ENCODE measurements at places on chromosomes 4 and X.

GRCh38 chr4:110480746-110481271, 4.9 kb downstream of the ENPEP start:
- no peak for DNase-seq

DNA sequence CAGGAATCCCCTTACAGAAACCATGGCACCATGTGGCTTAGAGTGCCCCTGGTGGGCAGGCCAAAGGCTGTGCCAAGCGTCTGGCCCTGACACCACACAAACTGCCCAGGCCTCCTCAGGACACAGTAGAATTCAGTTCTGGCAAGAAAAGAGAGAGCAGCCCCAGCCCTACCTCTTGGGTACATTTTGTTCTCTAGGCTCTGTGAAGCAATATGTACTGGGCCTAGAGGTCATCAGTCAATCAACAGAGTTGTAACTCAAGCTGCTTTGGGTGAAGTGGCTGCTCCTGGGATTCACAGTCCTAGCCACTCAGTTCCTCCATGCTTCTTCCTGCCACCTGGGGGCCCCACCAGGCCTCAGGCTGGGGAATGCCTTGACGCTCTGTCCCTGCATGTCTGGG, 158.1 kb upstream of the MAMLD1 start:
- DNase-seq = no peak

DNA sequence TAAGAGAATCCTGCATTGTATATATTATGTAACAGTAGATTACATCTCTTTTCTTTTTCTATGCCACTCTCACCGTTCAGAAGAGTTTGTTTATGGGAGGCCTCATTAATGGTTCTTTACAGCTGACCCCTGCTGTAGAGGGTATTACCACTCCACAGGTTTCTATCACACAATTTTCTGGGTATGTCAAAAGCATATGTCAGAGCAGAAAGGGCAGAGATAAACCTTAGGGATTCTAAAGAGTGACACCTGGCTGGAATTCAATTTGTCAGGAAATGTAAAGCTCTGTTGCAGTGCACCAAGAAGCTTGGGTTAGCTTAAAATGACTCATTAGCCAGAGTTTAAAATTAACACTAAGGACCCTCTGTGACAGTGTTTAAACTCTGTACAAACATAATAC, 658.7 kb downstream of the PCDH18 start:
- DNase-seq = no peak

DNA sequence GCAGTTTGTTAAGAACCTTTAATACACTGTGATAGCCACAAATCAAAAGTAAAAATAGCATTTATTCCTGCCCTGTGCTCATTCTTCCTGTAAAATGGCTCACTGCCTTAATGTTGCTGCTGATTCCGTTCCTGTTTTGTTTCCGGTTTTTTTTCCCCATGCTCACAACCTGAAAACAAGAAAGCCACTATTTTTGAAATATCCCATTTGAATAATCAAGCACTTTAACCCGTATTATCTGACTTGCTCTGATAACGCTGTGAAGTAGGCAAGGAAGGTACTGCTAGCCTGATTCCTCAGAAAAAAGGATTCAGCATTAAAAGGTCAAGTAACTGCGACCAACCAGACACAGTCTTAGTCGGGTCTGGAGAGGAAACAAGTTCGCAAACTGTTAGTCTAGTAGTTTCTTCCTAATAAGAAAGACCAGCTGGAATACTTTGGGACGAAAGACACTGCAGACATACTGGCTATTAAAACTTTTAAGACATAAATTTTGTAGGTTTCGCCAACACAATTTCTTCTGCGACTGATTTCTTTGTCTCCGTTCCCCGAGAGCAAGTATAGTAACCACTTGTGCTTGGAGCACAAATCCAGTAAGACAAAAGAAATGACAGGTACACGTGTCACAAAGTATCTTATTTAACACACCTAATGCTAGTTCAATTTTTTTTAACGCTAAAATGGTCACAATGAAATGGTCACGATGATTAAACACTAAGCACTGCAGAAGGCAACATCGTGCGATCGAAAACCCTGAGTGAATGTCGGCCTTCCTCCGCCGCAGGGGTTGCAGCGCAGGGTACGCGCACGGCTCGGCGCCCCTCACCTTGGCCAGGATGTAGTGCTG, 802 bp downstream of the COX18 start:
- no peak for DNase-seq

- DNase-seq = no peak
Observed at GRCh38 chrX:10989386-10989785, 121.7 kb upstream of the HCCS start.

DNA sequence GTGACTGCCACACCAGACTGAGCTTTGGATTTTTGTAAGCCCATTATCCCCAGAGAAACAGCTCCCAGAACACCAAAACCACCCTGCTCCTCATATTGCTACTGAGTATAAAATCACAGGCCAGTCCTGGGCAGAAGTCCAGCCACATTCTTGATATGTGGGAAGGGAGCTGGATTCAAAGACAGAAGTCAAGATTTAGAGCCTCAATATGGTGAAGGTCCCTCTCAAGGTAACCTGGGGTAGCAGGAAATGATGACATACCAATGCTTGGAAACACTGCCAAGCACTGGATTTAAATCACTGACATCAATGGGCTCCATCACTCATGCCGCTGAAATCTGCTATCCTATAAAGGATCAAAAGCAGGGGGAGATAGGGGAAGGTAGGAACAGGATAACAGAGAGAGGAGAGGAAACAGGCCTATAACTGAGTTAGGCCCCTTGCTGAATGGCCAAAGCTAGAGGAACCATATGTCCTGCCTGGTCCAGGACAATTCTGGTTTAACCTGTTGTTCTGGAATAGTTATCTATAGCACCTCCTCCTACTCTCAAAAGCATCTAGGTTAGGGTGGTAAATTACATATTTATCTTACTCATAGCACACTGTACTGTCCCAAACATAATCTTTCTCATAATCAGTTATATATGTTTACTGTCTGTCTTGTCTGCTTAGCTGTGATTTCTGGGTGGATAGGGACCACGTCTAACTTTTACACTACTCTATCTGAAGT, 83.7 kb upstream of the NHS start:
- DNase-seq = peak; percentile 8

GRCh38 chrX:46179748-46180147, 365.5 kb downstream of the ZNF674 start:
- no peak for DNase-seq

- DNase-seq = no peak
Observed at GRCh38 chrX:130566028-130566683, 164.4 kb downstream of the RBMX2 start.

DNA sequence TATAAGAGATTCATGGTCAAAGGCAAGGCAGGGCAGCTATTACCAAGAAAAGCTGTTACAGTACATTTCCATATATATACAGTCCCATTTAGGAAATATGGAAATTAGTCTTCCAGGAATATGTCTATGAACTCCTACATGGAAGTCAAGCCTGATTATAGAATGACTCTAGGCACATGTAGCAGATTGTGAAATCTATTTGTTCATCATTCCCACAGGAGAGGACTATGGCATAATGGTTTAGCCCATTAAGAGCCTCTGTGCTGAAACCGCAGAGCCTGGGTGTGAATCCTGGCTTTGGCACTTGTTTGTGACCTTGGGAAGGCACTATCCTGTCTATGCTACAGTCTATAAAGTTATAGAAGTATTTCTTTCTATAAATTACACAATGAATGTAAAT, 764.8 kb downstream of the RAPGEF2 start:
- no peak for DNase-seq

DNA sequence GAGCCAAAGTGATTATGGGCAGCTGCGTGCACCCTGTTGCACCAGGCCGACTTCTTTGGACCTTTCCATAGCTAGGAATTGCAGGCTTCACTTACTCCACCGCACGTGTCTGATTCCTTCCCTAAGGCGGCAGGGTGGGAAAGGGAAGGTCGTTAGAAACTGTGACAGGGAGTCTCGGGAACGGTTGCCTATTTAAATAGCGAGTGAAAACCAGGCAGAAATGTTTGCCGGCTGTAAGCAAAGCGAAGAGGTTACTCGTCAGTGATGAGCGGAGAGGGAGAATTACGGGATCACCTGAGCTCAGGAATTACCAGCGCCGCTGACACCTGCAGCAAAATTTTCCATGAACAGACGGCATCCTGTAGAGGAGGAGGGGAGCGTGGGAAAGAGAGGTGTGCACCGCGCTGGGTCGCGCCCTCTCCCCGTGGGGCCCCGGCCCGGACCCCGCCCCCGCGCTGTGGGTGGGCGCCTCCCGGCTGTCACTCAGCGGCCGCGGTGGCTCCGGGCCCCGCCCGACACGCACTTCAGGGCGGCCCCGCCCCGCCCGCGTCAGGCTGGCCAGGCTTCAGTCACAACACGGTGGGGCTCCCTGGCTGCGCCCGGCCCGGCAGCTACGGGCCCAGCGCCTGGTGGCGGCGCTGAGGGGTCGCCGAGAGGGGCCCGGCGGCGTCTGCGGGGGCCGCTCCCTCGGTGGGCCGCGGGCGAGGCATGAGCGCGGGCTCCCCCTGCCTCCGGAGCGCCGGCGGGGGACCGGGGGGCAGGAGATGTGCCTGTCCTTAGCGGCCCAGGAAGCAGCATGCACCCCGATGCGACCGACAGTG, at the start of gene SNX25:
Gene SNX25, plus strand, starts transcription at position 568 of the 821 bp plus-strand sequence. Its CDS starts 229 bp downstream, at position 797.
- peak; percentile 89 for DNase-seq

DNA sequence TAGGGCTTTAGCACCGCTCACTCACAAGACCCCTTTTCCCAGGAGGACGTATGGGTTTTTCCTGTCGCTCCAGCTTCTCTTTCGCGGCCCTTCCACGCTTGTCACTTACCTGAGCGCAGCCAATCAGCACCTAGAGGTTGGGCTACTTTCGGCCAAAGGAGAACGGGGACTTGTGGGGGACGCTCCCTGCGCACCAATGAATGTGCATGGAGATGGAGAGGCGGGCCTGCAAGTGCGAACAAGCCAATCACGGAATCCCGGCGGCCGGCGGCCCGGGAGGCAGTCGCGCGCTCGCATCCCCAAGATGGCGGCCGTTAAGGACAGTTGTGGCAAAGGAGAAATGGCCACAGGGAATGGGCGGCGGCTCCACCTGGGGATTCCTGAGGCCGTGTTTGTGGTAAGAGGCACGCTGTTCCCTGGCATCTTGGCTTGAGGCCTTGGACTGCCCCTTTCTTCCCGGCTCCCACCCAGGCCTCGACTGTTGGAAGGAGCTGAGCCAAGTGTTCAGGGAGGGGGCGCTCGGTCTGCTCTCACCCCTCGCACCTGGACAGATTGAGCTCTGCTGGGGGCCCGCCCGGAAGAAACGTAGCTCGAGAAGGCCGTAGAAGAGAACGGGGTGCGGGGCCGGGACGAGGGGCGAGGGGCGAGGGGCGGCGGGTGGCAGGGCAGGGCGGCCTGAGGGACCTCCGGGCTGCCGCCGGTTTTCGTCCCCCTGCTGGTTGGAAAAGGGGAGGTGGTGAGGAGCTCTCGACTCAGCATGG, at the start of gene VBP1:
Gene VBP1, plus strand, starts transcription at position 282 of the 761 bp plus-strand sequence. Its CDS starts 23 bp downstream, at position 305.
- peak; percentile 92 for DNase-seq

GRCh38 chr4:39756159-39756558, 58.2 kb downstream of the UBE2K start:
- DNase-seq = no peak

- no peak for DNase-seq
Observed at GRCh38 chr4:183609151-183609550, 49.8 kb downstream of the RWDD4 start.

DNA sequence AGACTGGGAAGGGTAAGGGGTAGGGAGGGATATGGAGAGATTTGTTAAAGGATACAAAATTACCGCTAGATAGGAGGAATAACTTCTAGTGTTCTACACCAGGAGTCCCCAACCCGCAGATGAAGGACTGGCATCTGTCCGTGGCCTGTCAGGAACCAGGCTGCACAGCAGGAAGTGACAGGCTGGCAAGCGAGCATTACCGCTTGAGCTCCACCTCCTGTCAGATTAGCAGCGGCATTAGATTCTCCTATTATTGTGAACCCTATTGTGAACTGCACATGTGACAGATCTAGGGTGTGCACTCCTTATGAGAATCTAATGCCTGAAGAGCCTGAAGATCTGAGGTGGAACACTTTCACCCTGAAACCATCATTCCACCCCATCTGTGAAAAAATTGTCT, 27.9 kb upstream of the BBS7 start:
- no peak for DNase-seq

GRCh38 chrX:9997041-9997440, 29.9 kb downstream of the CLDN34 start:
- DNase-seq = no peak

- no peak for DNase-seq
Observed at GRCh38 chr4:185035284-185035683, 17.0 kb downstream of the HELT start.

- DNase-seq = no peak
Observed at GRCh38 chr4:72031868-72032608, at the start of gene NPFFR2. NPFFR2 (plus strand) TSS chr4:72032000; CDS start chr4:72128592, 96,592 bp downstream.

GRCh38 chr4:119683518-119683917, 54.9 kb upstream of the PDE5A start:
- peak; percentile 45 for DNase-seq

DNA sequence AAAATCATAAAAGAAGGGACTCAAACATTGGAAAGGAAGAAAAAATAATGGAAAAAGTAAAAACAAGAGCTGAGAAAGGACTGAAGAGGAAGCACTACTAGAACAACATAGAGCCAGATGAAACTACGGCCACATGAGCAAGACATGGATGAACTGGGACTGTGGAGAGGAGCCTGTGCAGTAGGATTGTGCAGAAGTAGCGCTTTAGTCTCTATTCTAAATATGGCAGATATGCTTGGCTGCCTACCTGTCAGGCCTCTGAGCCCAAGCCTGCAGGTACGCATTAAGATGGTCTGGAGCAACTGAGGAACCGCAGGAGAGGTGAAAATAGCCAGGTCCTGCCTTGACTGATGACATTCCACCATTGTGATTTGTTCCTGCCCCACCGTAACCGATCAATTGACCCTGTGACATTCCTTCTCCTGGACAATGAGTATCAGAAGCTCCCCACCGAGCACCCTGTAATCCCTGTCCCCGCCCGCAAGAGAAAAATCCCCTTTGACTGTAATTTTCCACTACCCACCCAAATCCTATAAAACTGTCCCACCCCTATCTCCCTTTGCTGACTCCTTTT, 154.3 kb downstream of the CAMK2D start:
- DNase-seq = no peak

- no peak for DNase-seq
Observed at GRCh38 chr4:27214010-27214409, 353.4 kb downstream of the STIM2 start.

DNA sequence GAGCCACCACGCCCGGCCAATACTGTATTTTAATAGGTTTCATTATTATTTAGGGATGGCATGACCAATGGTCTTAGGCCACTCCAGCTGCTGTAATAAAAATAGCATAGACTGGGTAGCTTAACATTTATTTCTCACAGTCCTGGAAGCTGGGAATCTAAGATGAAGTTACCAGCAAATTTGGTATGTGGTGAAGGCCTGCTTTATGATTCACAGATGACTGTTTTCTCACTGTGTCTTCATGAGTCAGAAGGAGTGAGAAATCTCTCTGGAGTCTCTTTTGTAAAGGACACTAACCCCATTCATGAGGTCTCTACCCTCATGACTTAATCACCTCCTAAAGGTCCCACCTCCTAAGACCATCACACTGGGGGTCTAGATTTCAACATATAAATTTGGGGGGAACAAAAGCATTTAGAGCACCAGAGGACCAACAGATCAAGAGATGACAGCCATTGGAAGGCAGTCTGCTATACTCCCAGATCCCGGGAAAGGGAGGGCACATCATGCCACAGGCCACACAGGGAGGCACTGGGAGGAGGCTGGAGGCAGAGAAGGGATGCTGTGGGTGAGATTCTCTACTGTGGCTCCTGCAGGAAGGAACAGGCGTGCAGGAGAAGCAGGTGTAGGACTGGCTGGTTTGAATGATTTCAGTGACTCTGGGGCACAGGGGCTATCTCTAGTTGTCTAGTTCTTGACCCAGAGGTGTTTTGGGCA, 335.8 kb upstream of the SFRP2 start:
- no peak for DNase-seq

Data from prostate gland (tissue), 2 donors.